Metanephros (tissue), 2 donors: ENCODE measurements at places on chromosomes 3 and 15. TPM values are rescaled to one million over a fixed set of nuclear protein-coding genes. Genes with fewer than 3 reads are reported as not detected.

THAP10 gene
- total RNA-seq: 2.8 TPM

ARNT2 gene
- 42.5 TPM for total RNA-seq

GP5 gene
- 1.6 TPM for total RNA-seq

SKOR1 gene
- 0.29 TPM for total RNA-seq

PCOLCE2 gene
- 6.0 TPM for total RNA-seq

SLC51A gene
- 1.9 TPM for total RNA-seq

PLXNA1 gene
- 38.8 TPM for total RNA-seq
